ENCODE measurements at places on chromosomes 2 and 18.

DNA sequence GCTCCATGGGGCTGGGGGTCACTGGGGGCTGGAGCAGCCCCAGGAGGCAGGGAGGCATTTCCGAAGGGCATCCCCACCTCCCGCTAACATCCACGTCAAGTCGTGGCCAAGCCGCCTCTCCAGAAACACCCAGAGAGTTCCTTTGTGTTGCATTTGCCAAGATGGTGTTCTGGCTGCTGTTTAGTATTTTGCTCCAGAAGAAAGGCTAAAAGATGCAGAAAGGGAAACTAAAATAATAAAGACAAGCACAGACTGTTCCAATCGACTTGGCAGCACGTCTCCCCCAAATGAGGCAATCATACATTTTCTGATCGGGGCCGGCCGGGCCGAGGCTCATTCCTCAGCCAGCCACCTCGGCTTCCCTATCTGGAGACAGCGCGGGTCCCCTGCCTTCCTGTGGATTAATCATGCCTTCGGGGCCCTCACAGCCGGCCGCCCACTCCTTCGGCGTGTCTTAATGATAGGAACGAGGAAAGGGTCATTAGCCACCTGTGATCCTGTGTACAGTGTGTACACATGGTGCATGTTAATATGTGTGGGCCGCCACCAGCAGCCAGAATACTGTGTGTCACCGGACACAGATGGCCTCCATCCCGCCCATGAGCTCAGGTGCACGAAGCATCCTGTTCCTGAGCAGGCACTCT lies 169.2 kb downstream of the KLHL29 start:
- no peak for DNase-seq

- no peak for DNase-seq
Observed at GRCh38 chr2:96345438-96345837, 9.9 kb downstream of the NCAPH start.

- peak; percentile 26 for DNase-seq
Observed at GRCh38 chr2:180707884-180708205, 272.6 kb upstream of the UBE2E3 start.

DNA sequence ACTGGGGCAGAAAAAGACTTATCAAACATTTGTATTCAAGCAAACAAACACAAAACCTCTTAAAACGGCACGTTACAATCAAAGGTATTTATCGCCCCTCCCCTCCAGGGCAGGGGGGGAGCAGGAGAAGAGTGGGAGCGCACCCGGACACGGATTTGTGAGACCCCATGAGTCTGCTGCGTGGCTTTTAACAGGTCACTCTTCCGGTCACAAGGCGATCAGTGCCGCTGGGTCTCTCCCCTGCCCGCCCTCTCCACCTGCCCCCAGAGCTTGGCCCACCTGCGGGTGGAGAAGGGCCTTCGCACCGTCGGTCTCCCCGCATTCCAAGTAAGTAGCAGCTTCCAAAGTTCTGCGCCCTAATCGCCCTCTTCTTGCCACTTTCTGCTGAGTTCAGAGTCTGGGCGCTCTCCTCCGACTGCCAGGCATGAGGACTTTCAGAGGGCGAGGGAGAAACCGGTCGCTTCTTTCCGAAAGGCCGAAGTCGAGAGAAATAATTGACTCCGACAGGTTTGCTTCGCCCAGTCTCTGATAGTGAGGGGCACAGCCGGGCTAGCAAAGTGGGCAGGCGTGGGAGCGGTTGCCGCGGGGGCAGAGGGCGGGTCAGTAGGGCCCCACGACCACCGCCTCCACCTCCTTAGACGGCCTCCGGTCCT lies 800 bp downstream of the RPRM start:
- DNase-seq = no peak

GRCh38 chr2:54659527-54659926 lies 63.9 kb upstream of the EML6 start:
- DNase-seq = no peak

- no peak for DNase-seq
Observed at GRCh38 chr2:172431463-172431862, 4.1 kb downstream of the ITGA6 start.

- no peak for DNase-seq
Observed at GRCh38 chr2:101500180-101500579, 25.3 kb upstream of the RFX8 start.

DNA sequence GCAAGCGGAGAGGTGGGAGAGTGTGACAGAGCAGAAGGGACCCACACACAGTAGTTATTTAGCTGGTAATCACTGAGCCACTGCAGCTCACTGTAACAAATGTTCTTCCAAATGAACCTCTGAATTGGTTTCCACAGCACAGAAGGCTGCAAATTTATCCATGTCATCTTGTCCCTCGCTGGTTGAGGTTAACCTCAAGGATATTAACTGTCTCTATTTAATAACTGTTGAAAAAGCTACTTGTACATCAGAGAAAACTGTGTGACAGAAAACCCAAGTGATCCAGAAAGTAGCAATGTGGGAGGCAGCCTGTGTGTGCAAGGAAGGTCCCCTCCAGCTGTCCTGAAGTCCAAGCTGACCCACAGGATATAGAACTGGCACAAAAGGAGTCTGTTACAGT lies 153.6 kb downstream of the DSEL start:
- no peak for DNase-seq

DNA sequence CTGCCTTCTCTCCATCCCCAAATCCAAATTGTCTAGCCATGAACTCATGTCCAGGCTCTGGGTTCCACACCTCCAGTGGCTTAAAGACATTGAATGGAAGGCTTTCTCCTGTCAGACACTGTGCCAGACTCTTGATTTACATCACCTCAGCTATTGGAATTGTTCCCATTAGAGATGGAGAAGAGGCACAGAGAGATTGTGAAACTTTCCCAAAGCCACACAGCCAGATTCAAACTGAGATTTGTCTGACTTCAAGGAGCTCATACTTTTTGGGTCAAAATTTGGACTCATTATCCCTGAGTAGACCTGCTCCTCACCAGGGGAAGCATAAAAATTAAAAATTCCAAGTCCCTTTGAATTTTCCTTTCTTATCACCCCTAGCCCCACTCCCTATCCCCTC lies 18.9 kb upstream of the MYO3B start:
- no peak for DNase-seq

- no peak for DNase-seq
Observed at GRCh38 chr2:44655401-44655864, 286.1 kb upstream of the SIX3 start.

GRCh38 chr18:2354292-2354691 lies 217.0 kb downstream of the METTL4 start:
- DNase-seq = no peak

GRCh38 chr18:79320216-79320850 lies 75.4 kb upstream of the NFATC1 start:
- DNase-seq = no peak

GRCh38 chr2:106192752-106193689 lies 1.1 kb downstream of the UXS1 start:
- no peak for DNase-seq

DNA sequence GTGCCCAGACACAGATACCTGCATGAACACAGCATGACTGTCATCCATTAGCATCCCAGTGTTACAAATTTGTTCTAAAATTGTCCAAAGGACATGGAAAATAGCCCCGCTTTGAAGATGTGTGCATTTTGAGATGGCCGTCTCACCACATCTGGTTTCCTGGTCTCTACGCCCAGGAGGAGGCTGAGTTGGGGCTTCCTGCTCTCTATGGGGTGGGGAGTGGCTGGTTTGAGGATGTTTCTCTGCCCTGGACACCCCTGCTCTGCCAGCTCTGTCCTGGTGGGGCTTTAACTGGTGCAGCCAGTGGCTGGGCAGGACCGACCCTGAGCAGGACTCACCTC lies 74.6 kb upstream of the SMAD7 start:
- no peak for DNase-seq

DNA sequence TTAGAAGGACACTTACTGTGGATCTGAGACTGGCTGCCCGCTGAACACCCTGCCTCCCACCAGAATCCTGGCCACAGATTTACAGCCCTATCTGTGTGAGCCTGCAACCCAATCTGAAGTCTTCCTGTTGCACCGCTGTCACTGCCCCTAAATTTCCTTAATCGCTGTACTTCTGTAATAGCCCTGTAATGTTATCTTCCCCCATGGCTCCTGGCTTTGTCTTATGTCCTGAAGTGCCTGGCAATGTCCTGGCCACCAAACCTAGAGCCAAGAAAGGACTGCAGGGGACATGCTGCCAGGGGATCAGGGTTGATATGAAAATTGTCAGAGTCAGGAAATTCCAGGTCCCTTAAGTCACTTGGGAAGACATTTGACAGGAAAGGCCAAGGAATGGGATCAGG lies 52.7 kb downstream of the FHOD3 start:
- DNase-seq = no peak

DNA sequence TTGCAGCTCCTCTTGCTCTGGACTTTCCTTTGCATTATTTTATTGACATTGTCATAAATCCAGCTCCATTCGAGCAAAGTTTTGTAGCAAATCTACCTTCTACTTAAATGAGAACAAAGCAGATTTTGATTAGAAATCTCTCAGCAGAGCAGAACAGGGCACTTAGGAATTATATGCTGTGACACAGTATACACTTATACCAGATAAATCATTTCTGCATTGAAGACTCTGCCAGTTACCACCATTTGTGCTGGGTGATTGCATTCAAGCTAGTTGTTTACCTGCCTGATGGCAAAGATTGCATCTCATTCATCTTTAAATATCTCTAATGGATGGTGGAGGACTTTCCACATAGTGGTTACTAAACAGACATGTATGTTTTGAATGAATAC lies 441.7 kb upstream of the HNMT start:
- no peak for DNase-seq

GRCh38 chr2:9757501-9758264 lies 85.6 kb upstream of the TAF1B start:
- no peak for DNase-seq

GRCh38 chr18:72194072-72194471 lies 350.1 kb downstream of the CBLN2 start:
- DNase-seq = no peak

- no peak for DNase-seq
Observed at GRCh38 chr2:205409411-205409810, 272.9 kb upstream of the NRP2 start.

DNA sequence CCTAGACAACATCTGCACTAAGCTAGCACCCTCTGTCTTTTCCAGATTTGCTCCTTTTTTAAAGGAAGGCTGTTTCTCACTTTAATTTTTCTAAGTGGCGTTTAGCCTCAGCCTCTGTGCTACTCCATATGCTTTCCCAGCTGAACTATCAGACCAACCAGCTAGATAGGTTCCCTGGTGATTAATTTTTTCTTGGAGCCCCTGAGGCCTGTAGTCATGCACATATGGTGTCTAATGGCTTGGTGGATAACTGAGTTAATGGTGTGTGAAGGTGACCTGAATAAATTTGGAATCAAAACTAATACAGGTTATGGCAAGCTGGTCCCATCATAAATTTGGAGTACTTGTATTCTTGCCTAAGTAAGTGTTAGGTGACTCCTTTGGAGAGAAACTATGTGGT lies 135.5 kb downstream of the MGAT5 start:
- no peak for DNase-seq

- no peak for DNase-seq
Observed at GRCh38 chr2:175156534-175156933, 11.5 kb downstream of the ATF2 start.

DNA sequence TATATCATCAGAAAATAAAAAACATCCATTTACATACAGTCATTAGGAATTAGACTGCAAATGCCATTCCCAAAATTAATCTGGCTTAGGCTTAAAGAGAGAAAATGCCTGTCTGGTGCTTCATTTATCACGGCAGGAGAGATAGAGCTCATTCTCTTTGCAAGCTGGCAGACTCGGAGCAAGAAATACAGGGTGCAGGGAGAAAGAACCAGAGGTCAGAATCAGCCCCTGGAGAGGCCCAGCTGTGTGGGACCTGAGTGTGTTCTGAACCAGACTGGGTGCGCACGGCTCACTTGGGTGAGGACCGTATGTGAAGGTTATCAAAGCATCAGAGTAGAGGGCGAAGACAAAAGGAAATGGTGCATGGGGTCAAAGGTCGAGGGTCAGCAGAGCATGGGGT lies 227.8 kb downstream of the ACKR3 start:
- no peak for DNase-seq

DNA sequence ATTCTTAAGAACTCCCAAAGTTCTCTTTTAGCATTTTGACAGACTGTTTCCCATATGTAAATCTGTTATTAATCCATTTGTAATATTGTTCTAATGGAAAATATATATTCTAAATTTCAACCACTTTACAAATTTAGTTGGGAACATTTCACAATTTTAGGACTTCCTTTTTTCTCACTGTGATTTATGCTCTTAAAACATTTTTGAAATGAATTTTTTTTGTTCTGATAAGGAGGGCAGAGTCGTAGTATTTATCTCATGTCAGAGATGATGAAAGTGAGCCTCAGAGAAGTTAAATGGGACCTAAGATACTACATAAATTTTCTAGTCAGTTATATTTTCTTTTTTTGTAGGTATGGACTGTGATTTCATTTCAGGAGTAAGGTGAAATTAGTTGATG lies 26.6 kb downstream of the RASGRP3 start:
- no peak for DNase-seq

DNA sequence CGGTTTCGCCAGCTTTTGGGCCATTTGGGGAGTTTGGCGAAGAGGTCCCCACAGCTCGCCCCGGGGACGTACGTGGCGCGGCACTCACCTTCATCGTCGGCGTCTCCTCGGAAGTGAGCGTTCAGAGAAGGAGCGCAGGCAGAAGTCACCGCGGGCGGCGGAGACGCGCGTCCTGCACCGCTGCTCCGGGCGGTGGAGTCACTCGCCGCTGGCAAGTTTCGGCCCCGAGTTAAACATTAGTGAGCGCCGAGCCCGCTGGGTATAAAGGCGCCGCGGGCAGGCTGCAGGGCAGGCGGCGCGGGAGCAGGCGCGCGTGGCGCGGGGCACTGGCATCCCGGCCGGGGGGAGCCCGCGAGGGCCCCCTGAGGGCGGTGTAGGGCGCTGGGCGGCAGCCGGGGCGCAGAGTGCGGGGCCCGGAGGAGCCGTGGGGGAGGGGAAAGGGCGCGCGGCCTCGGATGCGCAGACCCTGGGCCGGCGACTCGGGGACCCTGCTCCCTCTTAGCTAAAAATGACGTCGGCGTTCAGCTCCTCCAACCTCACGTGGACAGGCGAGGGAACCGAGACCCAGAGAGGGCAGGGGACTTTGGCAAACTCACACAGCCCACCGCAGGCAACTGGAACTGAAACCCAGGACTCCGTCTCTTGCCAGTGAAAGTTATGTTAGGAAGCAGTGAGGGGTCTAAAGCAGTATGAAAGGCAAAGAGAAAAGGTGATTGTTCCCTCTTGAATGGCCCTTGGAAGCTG lies at the start of gene DPP4:
Gene DPP4 (minus strand): TSS at position 328 of the 744 bp plus-strand sequence. CDS start 234 bp downstream, at position 94.
- DNase-seq = peak; percentile 54

- DNase-seq = no peak
Observed at GRCh38 chr2:7108792-7109532, 191.8 kb downstream of the RNF144A start.

All from neuronal stem cell (in vitro differentiated cells).